Iris pigment epithelial cell (primary cell): ENCODE measurements at places on chromosomes 5 and 9.

GRCh38 chr9:133581011-133581410, 28.2 kb downstream of the FAM163B start:
- DNase-seq: no peak

DNA sequence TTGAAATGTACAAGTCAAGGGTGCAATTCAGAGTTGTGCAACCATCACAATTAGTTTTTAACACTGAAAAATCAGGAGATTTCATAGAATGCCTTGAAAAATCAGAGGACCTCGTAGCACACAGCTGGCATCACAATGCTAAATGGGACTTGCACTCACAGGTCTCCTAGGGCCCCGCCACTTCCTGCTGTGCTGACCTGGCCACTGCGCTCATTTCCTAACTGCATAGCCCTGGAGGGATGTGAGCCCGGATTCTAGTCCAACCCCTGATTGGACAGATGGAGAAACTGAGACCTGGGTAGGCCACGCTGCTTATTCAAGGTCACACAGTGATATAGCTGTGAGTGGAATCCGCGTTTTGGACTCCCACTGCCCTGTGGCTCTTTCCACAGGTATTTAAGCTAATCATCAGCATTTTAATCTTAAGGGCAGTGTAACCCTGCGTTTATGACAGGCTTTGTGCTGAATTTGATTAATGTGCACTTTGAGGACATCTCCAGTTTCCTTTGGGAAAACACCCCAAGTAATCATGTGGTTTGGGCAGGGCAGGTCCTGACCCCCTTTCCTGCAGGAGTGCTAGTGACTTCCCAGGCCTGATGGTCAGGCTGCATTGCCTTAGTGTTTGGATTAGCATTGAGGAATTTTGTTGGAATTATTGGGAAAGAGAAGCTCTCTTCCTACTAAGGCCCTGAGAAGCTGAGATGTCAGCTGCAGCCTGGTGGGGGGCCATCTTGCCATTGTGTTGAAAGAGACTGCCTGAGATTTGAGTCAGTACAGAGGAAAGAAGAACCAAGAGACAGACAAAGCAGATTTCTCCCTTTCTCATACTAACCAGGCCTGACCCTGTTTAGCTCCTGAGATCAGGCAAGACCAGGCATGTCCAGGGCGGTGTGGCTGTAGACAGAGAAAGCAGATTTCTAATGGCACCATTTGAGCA, 36.2 kb downstream of the STC2 start:
- DNase-seq: peak; percentile 56

GRCh38 chr5:10461904-10462555, 20.4 kb downstream of the ROPN1L start:
- no peak for DNase-seq

DNA sequence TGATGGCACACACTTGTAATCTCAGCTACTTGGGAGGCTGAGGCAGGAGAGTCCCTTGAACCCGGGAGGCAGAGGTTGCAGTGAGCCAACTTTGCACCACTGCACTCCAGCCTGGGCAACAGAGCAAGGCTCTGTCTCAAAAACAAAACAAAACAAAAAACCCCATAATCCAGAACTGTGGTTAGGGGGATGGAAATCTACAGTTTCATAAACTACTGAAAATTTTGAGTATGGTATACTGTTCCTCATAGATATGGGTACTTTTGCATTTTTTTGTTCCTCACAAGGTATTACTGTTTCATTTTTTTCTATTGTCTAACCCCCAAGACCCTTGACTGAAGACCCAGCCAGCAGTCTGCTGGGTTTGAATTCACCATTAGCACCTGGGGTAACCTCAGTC, 52.2 kb upstream of the MAP3K1 start:
- no peak for DNase-seq

DNA sequence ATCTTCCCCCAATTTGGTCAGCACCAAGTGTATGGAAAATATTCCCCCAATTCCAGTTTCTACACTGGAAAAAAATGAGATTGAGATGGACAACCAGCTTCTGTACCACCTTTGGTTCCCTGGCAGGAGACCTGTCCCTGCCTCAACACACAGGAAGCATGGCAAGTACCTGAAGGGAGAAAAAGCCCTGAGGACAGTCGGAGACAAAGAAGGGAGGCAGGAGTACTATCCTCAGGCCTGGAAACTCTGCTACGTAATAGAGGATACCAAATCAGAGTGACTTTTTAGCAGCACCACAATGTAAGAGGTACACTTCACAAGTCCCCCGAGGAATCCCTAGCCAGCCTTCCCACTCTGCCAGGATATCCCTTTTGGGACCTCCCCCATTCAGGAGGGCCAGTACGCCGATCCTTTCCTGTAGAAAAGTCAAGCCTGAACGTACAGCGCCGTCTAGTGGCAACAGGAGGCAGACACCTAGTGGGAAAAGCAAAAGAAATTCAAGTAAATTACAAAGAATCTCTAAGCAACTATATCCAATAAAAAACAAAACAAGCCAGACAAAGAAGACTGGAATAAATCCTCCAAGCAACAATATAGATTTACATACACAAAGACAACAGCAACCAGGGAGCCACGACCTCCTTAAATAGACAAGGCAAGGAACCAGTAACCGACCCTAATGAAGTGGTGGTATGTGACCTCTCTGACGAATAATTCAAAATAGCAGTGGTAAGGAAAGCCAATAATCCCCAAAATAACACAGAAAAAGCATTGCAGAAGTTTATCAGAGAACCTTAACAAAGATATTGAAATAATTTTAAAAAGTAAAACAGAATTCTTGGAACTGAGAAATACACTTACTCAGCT, 63.3 kb upstream of the SLCO6A1 start:
- no peak for DNase-seq

- no peak for DNase-seq
Measured at GRCh38 chr5:135069016-135069770, 35.2 kb upstream of the PITX1 start.

DNA sequence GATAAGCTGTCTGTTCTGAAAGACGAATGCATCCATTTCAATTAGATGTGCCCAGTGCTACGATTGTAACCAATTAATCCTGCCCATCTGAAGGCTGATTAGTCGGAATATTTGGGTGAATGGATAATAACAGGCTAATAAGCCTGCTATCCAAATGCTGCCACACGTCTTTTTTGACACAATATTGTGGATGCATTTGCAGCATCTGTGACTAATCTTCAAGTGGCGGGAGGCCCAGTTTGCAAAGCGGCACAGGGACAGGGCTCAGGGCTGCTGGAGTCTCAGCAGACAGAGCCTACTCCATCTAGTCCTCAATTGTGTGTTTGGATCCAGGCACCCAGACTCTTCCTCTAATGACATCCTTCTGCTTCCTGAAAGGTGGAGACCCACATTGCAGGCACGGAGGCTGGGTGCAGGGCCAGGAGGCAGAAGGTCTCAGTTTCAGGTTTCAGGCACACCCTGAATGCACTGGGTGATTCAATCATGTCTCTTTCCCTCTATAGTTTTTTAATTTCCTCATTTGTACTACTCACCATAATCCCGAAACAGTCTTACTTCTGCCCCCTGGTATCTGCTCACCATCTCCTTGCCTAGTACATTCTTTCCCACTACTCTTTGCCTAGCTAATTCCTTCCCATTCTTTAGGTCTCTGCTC, 169.6 kb downstream of the ASTN2 start:
- DNase-seq: no peak

DNA sequence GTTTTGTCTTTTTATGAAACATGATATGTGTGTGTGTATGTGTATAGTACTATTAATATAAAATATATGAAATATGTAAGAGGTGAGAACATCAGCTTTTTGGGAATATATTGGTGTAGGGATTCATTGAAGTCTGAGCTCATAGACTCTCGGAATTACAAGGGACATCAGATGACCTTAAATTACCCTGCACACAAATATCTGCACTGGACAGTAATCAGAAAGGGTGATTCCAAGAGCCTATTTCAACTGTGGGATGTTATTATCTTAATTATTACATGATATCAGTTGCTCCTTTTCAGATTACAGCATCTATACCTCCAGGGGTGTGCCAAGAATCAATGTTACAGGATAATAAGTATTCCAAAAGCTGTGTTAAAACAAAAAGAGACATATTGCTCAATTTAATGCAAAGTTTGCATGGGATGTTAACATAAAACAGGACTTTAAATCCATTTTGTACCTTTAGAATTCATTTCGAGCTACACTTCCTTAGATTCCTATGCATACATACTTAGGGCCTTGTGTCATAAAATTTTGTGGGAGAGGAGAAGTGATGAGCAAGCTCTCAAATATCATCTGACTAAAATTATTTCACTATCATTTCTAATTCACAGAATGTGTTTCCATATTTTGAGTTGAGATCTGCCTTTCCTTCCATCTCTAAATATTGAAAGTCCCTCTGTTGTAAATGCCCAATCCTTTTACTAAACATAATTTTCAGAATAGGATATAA, 365.2 kb downstream of the BRINP1 start:
- DNase-seq: peak; percentile 12

GRCh38 chr9:71758785-71759184, 9.5 kb downstream of the CEMIP2 start:
- peak; percentile 65 for DNase-seq

- no peak for DNase-seq
Measured at GRCh38 chr5:181120761-181121160, 10.2 kb downstream of the OR2V1 start.

DNA sequence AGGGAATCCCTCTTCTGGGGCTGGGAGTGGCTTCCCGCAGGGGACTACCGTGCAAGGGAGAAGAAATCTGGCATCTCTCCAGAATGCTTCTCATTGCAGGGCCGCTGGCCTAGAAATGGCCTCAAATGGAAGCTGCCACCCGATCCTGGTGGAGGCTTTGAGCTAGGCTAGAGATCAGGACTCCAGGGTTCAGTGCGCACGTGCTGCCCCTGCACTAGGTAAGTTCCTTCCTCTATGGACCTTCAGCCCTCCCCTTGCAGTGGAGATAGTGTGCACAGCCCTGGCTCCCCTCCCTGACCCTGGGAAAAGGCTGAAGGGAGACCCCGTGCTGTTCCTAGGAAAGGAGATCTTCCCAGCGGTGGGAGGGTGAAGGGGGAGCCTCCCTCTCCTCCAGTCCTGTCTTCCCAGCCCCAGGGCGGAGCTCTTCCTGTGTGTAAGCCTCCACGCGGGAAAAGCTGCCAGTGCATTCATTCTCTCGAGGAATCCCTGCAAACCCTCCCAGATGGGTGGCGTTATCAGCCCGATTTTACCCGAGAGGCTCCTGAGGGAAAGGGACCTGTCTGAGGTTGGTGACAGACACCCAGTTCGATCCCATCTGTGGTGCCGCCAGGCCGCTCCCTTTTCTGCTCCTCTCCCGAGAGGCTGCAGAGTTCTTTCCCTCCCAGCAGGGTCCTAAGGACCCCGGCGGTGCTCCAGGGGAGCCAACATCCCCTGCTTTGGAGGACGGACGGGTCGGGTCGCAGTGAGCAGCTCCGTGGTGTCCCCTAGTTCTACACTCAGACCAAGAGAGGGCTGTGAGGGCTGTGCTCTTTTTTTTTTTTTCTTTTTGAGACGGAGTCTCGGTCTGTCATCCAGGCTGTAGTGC, 1.4 kb upstream of the CERCAM start:
- peak; percentile 39 for DNase-seq

DNA sequence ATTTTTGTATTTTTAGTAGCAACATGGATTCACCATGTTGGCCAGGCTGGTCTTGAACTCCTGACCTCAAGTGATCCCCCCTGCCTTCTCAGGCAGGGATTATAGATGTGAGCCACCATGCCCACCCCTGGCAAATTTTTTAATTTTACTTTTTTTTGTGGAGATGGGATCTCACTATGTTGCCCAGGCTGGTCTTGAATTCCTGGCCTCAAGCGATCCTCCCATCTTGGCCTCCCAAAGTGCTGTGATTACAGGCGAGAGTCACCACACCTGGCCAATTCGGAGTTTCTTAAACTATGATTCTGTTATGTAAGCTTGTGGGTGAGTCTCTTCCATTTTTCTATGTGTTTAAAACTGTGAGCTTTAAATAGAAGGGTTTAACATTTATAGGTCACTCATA, 27.6 kb downstream of the PCBD2 start:
- no peak for DNase-seq

DNA sequence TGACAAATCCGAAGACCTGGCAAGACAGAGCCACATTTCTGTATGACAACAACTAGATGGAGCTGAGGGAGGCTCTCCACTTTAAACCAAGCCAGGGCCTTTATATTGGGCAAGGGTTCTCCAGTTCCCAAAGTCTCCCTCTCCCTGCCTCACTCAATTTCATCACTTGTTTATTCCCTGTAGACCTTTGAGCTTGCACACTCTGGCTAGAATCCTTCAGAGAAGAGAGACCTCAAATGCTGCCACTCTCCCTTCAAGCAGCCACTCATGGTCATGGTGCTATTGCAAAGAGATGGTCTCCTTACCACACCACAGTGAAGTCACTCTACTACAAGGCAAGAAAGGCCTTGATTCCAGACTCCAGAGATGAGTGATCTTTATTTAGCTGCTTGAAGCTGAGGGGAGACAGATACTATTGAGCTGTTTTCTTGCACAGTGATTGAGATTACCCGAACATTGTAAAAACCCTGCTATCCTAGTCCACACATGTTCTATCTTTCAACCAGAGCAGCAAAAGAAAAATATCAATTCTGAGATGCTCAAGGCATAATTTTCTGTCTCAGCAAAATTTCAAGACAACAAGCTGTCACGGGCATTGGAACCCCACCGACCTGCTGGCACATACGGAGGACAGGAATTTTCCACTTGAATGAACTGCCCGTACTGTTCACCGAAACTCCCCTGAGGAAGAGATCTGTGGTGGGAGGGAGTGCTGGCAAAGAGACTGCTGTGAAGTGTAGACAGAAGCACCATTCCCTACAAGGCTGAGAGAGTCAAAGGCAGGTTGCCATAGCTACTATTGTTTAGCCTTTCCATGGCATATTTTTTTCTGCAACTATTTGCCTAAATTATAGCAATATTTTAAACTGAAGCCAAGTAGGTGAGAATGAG, 81.1 kb downstream of the CDO1 start:
- DNase-seq: no peak

- peak; percentile 28 for DNase-seq
Measured at GRCh38 chr5:141605523-141606277, 13.1 kb downstream of the DIAPH1 start.

DNA sequence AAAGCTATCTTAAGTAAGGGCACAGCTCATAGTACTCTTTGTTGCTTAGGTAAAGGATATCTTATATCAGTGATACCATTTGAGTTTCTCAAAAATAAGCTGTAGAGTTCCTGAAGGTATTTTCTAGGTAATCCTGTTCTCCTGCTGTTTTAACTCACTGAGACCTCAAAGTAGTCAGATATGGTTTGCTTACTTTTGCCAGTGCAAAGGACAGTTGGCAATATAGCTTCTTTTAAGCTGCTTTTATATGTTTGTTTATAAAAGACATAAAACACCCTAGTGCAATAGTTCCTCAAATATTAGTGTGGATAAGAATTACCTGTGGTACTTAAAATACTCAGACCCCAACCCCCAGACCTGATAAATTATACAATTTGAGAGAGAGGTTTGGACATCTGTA, 12.1 kb downstream of the NCBP1 start:
- no peak for DNase-seq
